HEK293T (cell line): ENCODE measurements at places on chromosomes 3 and 15.
A peak's percentile ranks its signal among the peaks of the same experiment; 100 is the strongest.

DNA sequence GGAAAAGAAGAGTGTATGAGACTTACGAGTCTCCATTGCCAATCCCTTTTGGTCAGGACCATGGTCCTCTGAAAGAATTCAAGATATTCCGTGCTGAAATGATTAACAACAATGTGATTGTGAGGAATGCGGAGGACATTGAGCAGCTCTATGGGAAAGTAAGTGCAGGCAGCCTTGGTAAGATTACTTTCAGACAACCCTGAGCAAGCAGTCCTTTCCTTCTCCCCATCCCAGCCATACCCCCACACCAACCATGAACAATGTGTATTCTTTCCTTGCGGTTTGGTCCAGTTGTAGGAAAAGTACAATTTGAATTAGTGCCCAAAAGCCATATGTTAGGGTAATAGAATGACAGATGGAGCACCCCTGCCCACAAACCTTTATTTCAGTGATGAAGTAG lies 5.6 kb downstream of the TSEN2 start:
- no peak for DNase-seq

DNA sequence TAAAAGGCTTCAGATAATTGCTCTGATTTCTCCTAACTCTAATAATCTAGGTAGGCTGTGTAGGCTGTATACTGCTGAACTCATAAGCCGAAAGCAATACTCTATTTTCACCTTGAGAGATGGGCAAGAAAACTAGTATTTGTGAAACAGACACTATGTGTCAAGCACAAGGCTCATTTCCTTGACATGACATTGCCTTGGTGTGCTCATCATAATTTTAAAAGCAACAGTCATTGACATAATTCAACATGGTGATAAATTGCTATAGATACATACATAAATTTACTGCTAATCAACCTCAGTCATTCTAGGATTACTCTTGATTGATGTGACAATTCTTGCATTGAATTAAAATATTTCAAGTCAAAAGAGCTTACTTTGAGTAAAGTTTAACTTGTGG lies 304.7 kb downstream of the CNTN3 start:
- no peak for DNase-seq

DNA sequence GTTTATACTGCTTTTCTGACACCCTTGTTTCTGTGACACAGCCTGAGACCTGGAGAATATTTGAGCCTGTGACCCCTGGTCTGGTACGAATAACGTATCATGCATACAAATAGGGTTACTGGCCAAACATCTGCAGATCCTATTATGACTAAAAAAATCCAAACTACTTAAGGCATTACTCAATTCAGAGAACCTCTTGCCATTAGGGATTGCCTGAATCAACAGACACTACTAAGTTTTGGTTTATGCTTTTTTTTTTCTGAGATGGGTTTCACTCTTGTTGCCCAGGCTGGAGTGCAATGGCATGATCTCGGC lies 35.4 kb downstream of the OSBPL10 start:
- DNase-seq, result no peak

- no peak for DNase-seq
Measured at GRCh38 chr3:15440891-15441290, 13.5 kb downstream of the EAF1 start.

DNA sequence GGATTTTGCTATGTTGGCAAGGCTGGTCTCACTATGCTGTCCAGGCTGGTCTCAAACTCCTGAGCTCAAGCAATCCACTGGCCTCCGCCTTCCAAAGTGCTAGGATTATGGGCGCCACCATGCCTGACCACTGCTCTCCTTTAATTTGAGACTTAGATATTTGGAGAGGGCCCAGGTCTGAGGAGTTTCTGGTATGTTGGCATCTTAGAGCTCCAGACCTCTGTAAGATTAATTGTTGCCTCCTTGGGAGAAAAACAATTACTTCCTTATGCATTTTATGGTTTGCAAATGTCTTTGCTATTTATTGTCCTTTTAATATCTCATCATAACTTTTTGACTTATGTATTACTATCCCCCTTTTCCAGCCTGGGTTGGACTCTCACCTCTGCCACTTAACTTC lies 2.9 kb downstream of the ZNF774 start:
- DNase-seq, result no peak

DNA sequence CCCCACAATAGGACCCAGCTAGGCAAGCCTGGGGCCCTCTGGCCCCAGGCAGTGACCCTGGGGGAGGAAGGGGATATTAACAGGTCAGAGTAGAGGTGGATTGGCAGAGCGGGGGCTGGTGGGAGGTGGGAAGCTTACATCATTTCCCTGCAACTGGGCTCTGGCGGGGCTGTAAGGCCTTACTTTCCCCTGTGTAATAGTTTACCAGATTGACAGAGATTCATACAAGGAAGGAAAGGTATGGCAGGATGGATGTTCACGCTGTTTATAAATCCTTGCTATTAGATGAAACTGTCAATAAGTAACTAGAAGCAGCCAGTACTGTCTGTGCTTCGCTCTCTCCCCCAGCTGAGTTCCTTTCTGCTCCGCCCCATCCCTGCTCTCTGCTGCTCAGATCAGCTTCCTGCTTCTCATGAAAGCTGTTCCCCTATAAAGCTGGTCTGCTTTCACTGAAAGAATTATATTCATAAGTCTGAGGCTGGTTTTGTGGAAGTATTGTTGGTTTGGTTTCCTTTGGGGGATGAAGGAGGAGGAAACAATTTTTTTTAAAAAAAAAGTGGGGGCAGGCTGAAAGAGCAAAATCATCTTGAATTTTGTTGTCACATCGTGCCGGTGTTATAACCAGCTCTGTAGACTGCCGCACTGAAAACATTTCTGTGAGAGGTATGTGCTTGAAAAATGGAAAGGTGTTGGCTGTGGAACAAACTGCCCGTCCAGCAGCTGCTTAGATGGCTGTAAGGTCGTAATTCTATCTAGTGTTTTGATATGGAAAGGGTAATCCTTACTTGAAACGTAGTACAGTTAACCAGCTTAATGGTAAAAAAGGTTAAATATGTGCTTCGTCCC lies 76.4 kb downstream of the BBX start:
- peak; percentile 26 for DNase-seq

- DNase-seq, result peak; percentile 83
Measured at GRCh38 chr15:69478259-69478781, 25.7 kb downstream of the RPLP1 start.

GRCh38 chr3:159775372-159775961 lies 213.2 kb upstream of the IL12A start:
- peak; percentile 52 for DNase-seq

GRCh38 chr15:101295607-101296161 lies 636 bp upstream of the SNRPA1 start:
- peak; percentile 54 for DNase-seq

DNA sequence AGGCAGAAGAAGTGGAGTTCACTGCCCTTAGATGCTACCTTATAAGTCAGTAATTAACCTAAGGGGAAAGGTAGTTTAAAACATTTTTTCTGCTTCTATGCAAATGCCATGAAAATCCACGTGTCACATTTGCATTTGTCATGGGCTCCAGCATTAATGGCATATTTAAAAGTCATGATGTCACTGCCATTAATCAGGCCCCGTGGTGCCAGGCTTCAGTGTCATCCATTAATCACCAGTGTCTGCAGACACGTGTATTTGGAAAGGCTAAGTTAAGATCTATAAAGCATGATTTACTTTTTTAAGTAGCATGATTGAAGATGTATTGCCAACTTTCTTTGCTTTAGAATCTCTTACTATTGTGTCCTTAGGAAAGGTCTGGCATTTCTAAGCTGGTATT lies 857.8 kb downstream of the TUSC7 start:
- DNase-seq, result no peak

- no peak for DNase-seq
Measured at GRCh38 chr15:57356636-57357035, 19.7 kb upstream of the CGNL1 start.

DNA sequence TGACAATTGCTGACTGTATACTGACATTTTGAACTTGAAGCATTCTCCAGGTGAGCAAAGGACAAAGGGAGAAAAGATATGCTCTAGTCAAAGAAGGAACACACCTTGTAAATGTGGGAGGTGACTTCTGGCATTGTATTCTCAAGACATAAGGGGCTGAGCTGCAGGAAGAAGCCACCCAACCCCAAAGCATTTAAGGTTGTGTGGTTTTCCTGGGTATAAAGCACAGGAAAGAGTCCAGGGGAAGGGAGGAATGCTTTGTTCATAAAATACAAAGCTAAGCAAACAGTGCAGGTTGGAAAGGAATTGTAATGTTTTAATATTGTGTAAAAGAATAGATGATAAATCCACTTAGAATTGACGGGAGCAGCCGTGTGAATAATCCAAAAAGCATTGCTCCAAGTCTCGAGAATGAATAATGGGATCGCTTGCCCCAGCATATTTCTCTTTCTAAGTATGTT lies 102.4 kb upstream of the LRIG1 start:
- no peak for DNase-seq

DNA sequence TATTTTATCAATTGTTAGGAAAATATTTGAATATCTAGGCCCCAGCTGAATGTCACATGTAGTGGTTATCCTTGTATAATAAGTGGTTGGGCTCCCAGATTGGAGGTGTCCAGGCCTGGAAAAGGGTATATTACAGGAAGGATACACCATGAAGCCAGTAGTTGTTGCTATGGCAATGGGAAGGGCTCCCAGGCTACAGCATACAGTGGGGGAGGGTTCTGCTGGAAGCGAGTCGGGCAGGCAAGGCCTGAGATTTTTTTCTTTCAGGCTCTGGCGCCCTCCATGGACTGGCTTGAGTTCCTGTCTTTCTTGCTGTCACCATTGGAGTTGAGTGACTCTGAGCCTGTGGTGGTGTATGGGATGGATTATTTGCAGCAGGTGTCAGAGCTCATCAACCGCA lies 8.9 kb downstream of the ECE2 start:
- peak; percentile 78 for DNase-seq

- DNase-seq, result no peak
Measured at GRCh38 chr15:20340331-20340811, 201.2 kb downstream of the GOLGA6L6 start.

DNA sequence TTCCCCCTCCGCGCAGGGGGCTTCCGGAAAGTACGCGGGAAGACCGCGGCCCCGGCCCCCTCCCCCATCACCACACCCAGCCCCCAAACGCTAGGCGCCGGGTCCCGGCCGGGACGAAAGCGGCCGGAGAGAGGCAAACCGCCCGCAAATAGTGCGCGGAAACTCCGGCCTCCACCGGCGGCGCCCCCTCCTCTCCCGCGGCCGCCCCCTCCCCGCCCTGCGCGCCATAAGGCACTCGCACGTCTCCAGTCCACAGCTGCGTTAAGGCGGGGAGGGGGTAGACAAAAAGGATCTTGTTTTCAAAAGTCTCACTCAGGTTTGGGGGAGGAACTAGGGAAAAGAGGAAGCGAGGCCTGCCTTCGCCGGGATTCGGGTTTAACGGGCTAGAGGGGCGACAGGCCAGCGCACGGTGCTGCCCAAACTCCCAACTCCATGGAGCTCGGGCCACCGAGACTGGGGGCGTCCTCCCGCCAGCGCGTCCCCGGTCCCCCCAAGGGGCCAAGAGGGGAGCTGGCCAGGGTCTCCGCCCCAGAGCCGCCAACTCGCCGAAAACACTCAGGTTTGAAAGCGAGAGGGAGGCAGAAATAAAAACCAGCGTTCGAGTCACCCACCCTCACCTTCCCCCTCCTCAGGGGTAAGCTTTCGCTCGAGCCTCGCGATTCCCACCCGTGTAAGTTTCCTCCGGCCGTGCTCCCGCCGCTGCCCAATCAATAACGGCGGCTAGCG lies 1.8 kb downstream of the ANP32A start:
- DNase-seq, result peak; percentile 33

GRCh38 chr15:43872416-43873020 lies 45.7 kb downstream of the WDR76 start:
- DNase-seq, result peak; percentile 56

GRCh38 chr3:39295184-39295775 lies 15.4 kb upstream of the CX3CR1 start:
- DNase-seq, result no peak

DNA sequence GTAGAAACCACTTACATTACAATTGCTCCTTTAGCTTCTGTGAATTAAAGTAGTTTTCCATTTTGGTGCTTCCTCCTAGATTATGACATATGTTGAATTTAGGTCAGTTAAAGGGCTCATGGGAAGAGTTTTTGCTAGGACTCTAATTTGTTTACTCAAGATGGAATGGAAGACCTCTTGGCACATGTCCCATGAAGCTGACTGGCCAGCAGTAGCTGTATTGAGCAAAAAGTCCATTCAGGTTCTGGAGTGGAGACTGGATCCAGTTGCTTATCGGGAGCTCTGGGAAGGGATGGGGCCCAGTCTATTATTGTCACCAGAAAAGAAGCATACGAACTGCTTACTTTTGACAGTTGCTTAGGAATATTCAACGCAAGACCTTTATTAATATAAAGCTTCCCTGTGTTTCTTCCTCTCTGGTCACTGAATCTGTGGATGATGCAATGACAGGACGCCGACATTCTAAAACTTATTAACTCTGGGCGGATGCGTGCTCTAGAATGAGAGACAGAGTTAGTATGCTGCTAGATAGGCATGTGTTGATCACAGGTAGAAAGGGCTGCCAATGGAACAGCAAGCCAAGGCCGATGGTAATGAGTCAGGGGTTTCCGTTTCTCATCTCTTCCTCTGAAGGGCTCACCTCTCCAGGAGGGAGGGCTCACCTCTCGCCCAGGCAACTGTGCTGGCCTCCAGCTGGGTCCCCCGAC lies 155.8 kb downstream of the NR1D2 start:
- DNase-seq, result no peak

- DNase-seq, result no peak
Measured at GRCh38 chr3:194064380-194065332, 71.3 kb upstream of the HES1 start.

- no peak for DNase-seq
Measured at GRCh38 chr15:101252836-101253235, 988 bp upstream of the CHSY1 start.

- peak; percentile 76 for DNase-seq
Measured at GRCh38 chr3:58630076-58630709, 36.4 kb downstream of the FAM3D start.

GRCh38 chr15:63484433-63485186 lies 19.8 kb upstream of the USP3 start:
- no peak for DNase-seq

DNA sequence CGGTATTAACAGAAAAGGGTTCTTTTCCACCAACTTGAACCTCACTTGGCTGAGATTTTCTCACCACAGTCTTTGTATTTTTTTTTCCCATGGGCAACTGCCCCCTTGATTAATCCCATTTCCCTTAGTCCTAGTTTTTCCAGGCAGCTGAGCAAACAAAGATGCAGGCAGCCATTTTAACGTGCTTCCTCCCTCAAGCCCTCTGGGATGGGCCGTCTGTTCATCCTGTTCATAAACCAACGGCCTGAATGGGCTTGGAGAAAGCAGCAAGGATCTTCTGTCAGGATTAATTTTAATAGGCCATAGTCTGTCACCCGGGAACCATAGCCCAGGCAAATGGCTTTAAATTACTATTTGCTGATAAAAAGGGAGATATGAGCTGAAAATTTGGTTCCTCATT lies 10.4 kb upstream of the POLR2M start:
- no peak for DNase-seq

DNA sequence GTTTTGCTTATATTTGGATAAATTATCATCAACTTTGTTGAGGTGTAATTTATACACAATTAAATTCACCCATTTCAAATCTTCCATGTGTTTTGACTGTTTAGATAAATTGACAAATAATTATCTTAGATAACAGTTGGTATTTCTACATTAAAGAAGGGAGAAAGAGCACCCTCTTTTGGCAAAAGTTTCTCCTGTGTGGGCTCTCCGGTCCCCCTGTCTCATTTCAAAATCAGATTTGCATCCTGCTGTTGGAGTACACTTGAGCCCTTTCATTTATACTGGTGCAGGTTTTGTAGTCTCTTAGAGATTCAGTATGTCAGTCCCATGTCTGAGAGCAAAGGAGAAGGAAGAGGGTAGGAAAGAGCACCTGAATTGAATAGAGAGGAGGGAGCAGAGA lies 49.4 kb downstream of the NKIRAS1 start:
- no peak for DNase-seq
